Stimulated activated CD8-positive, alpha-beta memory T cell treated with anti-CD3 and anti-CD28 coated beads, Interleukin-7, amount 100 ng/mL, for 1 hour (primary cell): ENCODE measurements at places on chromosomes 3 and 15.

GRCh38 chr15:99702895-99703602, 30.2 kb downstream of the LYSMD4 start:
- no peak for DNase-seq

DNA sequence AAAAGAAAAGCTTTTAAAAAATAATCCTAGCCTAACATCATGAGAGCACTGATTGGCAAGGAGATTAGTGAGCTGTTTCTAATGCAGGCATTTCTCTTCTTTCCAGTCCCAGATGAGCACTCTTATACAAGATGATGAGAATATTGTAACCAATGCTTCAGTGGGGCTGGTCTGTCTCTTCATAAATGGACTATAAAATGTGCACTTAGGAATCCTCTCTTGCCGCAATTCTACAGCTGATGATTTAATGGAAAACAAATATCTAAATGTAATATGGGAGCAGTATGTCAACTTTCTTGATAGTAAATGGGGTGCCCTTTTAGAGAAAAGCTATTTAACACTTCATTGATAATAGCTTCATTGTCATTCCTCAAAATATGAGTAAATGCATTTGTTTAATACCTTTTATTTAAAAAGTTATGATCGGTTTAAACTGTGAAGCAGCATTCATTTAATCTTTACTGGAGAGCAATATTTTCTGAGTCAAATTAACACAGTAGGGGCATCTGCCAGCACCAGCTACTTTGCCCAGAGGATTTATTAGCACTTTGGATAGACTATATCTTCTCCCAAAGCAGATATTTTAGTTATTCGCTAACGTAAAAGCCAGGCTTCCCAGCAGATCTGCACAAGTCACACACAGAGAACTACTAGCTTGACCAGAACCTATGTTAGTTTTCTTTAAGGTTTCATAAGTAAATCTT, 985.9 kb downstream of the DIPK2A start:
- no peak for DNase-seq

DNA sequence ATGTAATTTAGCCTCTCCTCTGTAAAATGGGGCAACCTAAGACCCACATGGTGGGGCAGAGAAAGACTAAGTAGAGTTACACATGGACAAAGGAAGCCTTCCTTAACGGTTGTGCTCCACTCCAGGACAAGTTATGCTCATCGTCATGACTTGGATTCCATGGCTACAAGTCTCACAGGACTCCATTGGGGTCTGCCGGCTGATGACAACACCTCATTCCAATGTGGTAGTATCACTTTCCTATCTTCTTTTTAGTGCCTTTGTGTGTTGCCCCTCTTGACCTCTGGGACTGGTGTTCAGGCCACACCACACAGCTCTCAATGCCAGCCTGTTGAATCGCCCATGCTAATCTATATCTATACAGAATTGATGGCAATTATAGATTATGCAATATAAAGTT, 181.3 kb upstream of the WNT5A start:
- no peak for DNase-seq

DNA sequence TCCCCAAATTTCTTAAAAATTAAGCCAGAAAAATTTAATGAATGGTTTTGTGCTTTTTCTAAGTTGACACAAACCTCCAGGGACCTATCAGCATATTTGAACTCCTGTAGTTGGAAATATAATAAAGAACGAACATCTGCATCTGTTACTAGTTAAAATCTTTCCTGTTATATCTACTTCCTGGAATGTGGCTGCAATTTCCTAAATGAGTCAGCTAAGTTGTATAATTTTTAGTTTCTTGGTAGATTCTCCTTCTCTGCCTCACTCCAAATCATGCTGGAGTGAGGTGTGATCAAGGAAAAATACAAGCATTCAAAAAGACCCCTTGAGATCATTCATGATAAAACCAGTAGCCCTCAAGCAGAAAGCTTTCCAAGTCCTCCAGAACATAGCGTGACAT, 106.2 kb upstream of the MCTP2 start:
- DNase-seq: no peak

- no peak for DNase-seq
These were observed 18.6 kb downstream of the POMGNT2 start for GRCh38 chr3:43087249-43087776.

- DNase-seq: no peak
These were observed 369.1 kb downstream of the RORA start for GRCh38 chr15:60859996-60860494.

GRCh38 chr3:177405191-177405672, 207.9 kb upstream of the TBL1XR1 start:
- DNase-seq: no peak

GRCh38 chr3:108076564-108076963, 14.3 kb downstream of the CD47 start:
- DNase-seq: no peak

DNA sequence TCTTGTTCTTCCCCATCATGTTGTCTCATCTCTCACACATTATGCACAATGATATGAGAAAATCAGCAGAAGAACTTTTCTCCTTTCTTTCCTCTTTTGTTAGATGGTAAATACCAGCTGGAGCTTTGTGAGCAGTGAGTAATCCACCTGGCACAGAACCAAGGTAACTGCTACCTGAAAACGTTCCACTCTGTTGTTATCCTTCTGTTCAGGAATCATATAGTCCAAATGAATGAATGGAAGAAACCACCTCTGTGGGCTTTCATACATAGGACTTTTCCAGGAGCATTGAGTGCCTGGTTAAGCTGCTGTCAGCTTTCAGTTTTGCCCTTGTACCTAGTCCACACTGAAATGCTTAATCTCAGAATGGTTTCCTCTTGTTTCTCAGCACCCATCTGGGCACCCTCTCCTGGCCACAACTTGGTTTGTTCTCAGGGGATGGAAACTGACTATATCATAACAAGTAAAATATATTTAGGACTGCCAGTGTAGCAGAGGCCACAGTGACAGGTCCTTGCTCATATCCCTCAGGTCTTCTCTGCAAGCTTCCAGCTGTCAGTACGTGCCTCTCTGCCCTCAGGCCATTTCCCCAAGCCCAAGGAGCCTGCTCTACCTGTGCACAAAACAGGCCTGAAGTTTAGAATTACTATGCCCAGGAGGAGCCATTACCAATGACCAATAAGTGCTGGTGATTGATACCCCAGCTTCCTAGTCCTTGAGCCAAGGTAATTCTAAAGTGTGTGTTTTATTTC, 23.5 kb upstream of the SLC4A7 start:
- DNase-seq: no peak

DNA sequence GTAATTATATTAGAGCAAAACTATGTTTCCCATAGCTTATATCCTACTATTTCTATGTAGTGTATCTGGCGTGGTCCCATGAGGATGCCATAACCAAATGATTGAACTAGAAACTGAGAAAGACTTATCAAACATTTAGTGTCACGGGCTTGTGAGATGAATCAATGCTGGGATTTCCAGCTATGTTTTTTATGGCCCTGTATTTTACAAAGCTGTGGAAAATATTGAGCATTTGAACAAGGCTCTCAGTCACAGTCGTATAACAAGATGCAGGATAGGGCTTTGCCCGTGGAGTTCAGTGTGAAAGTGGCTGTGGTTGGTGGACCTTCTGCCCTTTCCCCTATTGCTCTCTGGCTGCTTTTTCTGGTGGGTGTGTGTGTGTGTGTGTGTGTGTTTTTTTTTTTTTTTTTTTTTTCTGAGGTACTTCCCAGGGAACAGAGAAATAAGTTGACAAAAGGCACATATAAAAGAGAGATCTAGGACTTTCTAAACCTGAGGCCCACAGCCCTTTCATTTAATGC, 60.7 kb downstream of the CACNA1D start:
- DNase-seq: no peak

DNA sequence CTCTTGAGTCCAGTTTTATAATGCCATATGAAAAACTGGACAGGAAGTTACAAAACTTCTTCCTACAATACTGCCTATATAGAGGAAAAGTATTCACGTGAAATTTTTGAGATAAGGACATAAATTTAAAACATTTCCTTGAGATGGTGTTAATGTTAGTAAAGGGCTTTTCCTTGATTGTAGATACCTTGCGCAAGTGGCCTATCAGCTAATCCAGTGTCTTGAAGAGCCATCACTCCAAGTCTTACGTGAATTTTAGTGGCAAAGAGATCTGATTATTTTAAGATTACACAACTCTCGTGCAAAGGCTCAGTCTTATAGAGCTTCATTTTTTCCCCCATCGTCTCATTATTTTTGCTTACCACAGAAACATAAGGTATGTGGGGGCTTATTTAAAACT, 18.4 kb downstream of the C3orf38 start:
- no peak for DNase-seq

GRCh38 chr3:186180151-186180550, 71.3 kb upstream of the ETV5 start:
- no peak for DNase-seq
